AG09309 (cell line): ENCODE measurements at places on chromosomes 13 and 19.

DNA sequence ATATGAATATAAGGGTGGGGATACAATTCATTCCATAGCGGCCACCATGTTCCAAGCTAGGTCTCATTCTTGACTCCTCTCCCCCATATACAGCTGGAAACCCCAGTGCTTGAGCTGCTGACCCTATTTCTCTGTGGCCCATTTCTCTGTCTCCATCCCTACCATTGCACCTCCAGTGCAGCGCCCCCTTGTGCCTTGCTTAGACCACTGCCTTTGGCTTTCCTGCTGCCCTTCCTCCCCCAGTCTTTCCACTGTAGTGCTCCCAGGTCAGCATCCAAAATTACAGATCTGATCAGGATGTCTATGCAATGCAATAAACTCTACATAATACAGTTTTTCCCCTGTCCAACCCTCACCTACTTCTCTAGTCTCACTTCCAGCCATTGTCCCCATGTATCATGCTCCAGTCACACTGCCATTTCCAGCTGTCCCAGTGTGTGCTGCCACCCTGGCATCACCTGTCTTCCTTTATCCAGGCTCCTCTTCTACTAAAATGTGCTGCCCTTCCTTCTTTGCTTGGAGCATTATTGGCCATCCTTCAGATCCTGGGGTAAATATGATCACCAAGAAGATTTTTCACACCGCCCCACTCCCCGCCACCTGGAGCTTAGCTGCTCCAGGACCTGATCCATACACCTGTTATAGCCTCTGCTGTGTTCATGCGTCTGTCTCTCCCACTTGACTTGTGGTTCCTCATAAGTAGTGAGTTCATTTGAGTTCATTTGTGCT lies 199.4 kb upstream of the IPO5 start:
- DNase-seq: no peak

GRCh38 chr13:78997902-78998629 lies 339.1 kb upstream of the OBI1 start:
- DNase-seq: no peak

- no peak for DNase-seq
Measured at GRCh38 chr19:30880551-30880950, 468.7 kb downstream of the TSHZ3 start.

GRCh38 chr13:32340914-32341313 lies 25.6 kb downstream of the BRCA2 start:
- DNase-seq: no peak

DNA sequence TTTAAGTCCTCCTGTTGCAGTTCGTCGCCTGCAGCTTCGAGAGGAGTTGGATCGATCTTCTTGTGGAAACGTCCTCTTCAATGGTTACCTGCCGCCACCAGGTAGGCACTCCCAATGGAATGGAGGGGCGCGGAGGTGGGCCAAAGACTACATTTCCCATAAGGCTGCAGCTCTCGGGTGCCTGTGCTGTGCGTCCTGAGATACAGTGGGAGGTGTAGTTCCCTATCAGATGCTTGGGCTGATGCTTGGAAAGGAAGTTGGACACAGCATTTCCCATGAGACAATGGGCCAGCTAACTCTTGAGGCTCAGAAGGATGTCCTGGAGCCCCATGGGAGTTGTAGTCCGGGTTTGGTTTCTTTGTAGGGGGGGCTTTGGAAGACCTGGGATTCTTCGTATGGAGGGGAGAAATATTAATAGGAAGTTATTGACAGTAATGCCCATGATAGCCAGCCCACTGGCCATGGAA lies 1.8 kb downstream of the SHKBP1 start:
- no peak for DNase-seq

GRCh38 chr19:15551293-15552004 lies 43.1 kb downstream of the CYP4F22 start:
- no peak for DNase-seq

DNA sequence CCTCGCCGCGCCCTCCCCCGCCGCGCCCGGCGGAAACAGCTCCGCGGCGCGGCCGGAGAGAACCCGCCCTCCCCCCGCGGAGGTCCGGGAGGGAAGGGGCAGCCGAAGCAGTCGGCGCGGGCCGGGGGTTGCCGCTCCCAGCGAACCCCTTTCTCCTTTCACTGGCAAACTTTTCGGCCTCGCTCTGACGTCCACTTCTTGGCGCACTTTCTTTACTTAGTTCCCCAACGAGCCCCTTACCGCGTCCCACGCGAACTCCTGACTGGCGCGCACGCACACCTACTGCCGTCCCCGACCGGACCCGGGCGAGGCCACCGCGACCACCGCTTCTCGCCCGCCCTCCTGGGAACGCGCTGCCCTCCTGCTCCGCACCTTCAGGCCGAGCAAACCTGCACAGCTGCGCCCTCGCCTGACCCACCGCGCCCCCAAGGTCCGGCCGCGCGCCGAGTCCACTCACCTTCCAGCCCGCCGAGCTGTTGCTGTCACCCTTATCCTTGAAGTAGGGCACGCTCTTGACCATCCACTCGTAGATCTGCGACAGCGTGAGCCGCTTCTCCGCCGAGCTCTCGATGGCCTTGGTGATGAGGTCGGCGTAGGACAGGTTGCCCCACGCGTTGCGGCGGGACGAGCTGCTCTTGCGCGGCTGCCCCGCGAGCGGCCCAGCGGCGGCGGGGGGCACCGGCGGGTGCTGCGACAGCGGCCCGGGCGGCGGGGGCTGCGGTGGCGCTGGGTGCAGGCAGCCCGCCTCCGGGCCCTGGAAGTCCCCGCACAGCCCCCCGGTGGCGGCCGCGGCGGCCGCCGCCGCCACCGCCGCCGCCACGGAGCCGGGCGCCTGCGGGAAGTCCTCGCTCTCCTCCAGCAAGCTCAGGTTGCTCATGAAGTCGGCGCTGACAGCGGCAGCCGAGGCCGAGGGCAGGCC lies 1.1 kb downstream of the FOXO1 start:
- no peak for DNase-seq

GRCh38 chr19:459724-460511 lies 915 bp downstream of the SHC2 start:
- no peak for DNase-seq

GRCh38 chr19:8393871-8394250 lies 3.7 kb downstream of the RAB11B start:
- no peak for DNase-seq

- DNase-seq: no peak
Measured at GRCh38 chr13:33787051-33787591, 30.8 kb upstream of the RFC3 start.
